ENCODE measurements at places on chromosomes 3 and 15. TPM values are rescaled to one million over a fixed set of nuclear protein-coding genes. Genes with fewer than 3 reads are reported as not detected.

- DNase-seq, result no peak
Observed at GRCh38 chr3:128276577-128277183, 123.4 kb downstream of the EEFSEC start.

DNA sequence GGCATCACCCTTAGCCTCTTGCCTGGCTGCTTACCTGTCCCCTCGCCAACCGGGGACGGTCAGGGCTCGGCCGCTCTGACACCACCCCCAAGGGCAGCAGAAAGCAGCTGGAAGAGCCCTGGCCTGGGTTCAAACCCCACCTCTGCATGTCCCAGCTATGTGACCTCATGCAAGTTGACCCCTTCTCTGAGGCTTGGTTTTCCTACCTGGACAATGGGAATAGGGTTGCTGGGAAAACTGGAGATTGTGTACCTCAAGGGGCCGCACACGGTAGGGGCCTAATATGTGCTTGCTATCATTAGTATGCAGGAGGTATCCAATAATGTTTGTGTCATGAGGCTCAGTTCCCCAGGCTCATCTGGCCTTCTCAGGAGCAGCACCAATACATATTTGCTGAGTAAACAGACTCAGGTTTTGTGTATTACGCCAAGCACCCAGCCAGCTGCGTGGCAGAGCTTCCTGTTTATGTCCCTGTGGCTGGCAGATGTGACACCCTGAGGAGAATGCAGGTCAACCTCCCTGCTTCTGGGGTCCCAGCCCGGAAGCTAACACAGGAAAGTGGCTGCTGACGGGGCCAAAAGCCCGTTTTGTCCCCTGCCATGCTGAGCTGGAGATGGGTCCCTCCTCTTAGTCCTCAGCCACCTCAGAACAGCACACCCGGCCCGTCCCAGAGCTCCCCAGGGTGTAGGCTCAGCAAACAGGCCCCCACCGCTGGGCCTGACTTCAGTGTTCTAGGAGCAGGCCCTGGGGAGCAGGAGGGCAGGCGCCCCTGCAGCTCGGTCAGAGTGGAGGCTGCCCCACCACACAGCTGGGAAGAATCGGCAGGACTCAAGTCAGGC is 29.7 kb downstream of the PLXND1 start:
- DNase-seq, result peak; percentile 63

DNA sequence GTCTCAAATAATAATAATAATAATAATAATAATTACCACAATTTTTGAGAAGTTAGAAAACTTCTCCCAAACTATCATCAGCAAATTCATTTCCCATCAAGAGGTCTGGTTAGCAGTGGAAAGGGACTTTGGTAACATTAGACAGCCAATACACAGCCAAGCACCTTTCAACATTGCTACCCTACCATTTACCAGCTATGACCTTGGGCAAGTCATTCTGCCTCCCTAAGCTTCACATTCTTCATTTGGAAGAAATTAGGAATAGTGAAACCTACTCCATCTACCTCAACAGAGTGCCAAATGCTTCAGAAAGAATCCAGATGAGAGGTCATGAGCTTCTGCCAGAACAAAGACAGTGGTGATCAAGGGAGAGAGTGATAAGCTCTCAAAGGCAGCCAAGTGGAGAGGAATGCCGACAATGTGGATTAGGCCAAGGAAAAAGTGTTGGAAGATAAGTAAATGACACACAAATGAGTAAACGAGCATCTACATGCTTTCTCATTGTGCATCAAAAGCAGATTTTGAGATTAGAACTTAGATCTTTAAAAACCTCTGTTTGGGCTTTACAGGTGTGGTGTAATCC is 42.9 kb upstream of the LPP start:
- DNase-seq, result no peak

DNA sequence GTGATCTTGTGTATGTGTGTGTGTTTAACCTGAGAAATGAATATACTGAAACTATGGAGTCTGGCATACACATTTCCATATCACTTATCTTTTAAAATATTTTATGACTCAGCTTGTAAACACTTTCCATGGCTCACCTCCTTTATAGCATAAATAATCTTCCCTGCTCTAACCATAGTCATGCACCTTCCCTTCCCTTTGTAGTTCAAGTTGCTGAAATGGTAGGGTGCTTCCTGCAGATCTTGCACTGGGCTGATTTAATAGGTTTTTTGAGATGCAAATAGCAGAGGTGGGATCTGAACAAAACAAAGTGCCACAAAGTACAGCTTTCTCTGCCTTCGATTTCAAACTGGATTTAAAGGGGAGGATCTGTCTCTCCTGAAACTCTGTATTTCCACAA is 712.7 kb upstream of the LMCD1 start:
- no peak for DNase-seq

DNA sequence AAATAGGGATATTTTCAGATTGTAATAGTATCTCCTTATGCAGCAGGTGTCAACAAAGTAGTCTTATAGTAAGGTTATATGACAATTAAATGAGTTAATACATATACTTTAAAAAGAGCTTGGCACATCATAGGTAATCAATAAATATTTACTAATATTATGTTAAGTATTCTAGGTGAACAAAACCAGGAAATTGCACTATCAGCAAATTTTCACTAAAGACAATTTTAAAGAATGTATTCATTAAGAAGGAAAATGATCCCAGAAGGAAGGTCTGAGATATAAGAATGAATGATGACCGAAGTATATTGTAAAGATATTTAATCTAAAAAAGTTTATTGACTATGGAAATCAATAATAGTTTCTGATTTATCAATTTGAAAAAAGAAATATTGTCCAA is 281.9 kb downstream of the ADAMTSL3 start:
- no peak for DNase-seq

The ANKRD63 gene
- total RNA-seq, result not detected

- DNase-seq, result peak; percentile 49
Observed at GRCh38 chr15:20344601-20345400, 196.8 kb downstream of the GOLGA6L6 start.

- DNase-seq, result no peak
Observed at GRCh38 chr3:190746531-190746930, 116.0 kb downstream of the GMNC start.

DNA sequence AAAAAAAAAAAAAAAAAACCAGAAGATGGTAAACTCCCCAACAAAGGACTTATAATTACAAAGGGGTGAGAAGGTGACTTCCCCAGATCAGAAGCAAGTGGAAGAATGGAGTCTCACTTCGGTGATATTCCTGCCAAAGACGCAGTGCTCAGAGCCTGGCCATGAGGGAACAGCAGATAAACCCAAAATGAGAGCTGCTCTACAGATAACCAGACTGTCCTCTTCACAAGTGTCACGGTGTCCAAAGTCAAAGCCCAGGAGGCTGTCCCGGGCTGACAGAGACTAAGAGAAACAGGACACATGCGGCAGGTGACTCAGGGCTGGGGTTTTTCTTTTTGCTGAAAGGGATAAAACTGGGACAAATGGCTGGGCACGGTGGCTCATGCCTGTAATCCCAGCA is 48.8 kb downstream of the HMCES start:
- no peak for DNase-seq

- DNase-seq, result peak; percentile 59
Observed at GRCh38 chr15:99059010-99059981, 45.6 kb upstream of the SYNM start.

The SAMMSON gene
- not detected for total RNA-seq

DNA sequence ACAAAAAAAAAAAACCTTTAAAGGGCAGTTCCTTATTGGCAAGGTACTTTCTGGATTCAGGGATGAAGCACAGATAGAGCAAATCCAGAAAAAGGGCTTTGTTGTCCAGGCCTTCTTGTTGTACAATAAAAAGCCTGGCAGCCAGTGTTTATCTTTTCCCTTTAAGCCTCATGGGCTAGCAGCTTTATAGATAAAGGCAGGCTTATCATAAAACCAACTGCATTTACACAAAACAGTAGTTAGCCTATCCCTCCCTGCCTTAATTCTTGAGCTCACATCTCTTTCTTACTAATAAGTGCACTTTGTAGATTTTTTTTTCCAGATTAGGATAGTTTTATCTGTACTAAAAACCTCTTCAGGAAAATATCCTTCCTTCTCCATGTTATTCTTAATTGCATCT is 662.8 kb upstream of the CCDC54 start:
- DNase-seq, result no peak

DNA sequence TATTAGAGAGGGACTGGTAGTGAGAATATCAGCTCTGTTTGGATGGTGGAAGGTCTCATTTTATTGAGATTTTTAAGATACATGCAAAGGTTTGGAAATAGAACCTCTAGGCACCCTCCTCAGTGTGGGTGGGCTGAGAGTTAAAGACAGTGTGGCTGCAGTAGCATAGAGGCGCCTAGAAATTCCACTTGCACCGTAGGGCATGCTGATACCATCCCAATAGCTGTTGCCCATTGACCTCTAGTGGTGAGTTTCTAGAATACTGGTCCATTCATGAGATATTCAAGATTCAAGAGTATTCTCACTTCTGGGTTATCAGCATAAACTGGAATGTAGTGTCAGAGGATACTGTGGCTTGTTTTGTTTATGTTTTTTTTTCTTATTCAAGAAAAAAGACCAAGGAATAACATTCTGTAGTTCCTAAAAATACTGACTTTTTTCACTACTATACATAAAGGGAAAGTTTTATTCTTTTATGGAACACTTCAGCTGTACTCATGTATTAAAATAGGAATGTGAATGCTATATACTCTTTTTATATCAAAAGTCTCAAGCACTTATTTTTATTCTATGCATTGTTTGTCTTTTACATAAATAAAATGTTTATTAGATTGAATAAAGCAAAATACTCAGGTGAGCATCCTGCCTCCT is 87.2 kb downstream of the TGFBR2 start:
- DNase-seq, result no peak

The FAM174B gene
- 4.3 TPM for total RNA-seq

DNA sequence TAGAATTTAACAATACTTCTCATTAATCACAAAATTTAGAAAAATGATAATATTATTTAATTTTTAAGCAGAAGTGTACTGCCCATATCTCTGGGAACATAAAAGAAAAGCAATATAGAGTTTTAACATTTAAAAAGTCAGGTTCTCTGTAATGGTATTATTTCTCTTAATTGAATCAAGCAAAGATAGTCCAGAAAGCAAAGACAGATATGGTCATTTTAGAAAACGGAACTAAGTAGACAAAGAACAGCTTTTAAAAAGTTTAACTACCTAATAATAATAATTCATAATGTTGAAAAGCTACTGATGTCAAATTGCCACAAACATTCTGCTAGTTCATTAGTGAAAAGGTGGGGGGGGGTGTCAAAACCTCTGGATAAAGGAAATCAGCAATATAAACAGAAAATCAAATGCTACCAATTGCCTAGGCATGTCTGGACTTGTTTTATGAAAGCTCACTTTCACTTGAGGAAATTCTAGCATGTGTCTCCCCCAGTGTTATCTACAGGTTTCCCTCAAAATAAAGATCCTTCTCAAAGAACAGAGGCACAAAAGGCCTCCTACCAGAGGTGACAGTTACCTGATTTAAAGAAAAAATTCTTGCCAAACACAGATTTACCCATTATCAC is 1.7 kb downstream of the ZMAT3 start:
- DNase-seq, result no peak

The FBXW12 gene
- not detected for total RNA-seq
